ENCODE measurements at places on chromosomes 11 and 22.

GRCh38 chr11:11157185-11157584 lies 195.9 kb downstream of the CSNK2A3 start:
- peak; percentile 49 for DNase-seq

- DNase-seq = peak; percentile 91
These were observed 3.1 kb downstream of the CBX6 start for GRCh38 chr22:38868886-38869381.

GRCh38 chr11:58770166-58770565 lies 38.4 kb upstream of the GLYAT start:
- no peak for DNase-seq

DNA sequence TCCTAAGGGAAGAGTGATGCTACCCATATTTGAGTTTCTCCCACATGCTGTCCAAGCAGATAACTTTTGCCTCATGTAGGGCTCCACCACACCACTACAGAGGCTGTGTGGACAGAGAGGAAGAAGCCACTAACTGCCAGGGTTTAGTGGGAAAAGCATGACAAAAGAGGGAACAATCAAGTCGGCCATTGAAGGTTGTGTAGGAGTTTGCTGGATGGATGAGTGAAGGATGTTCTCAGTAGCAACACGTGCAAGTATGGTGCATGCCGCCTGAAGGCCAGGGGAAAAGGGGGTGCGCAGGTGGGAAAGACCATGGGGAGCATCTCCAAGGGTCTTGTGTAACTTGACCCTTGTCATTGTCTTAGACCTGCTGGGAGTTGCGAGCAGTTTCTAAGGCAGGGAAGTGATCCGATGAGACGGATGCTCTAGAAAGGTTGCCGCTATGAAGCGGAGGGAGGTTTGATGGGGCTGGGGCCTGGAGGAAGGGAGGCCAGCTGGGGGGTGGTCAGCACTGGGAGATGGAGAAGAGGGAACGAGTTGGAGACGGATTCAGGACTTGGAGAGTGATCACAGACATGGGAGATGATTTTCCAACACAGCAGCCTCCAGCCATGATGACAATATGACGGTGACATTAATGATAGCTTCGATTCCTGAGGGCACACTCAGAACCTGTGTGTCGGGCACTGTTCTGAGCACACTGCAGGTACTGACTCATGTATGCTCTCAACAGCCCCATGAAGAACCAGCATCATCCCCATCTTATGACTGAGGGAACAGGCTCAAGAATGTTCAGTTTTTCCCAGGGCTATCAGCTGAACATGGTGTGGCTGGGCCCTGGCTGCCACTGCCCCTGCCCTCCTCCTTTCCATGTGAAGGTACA lies 53.7 kb downstream of the CD6 start:
- DNase-seq = no peak

DNA sequence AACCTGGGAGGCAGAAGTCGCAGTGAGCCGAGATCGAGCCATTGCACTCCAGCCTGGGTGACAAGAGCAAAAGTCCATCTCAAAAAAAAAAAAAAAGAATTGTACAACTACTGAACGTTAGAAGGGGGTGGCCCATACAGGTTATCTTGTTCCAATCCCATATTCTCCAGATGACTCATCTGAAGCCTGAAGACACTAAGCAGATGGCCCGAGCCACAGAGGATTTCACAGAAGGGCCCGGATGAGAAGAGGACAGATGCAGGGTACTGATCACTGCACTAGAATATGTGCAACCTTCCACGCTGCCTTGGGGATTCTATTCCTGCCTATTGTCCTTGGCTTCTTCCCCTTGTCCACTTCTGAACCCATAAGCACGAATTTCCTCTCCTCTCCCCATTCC lies 70.9 kb upstream of the UBASH3B start:
- no peak for DNase-seq

DNA sequence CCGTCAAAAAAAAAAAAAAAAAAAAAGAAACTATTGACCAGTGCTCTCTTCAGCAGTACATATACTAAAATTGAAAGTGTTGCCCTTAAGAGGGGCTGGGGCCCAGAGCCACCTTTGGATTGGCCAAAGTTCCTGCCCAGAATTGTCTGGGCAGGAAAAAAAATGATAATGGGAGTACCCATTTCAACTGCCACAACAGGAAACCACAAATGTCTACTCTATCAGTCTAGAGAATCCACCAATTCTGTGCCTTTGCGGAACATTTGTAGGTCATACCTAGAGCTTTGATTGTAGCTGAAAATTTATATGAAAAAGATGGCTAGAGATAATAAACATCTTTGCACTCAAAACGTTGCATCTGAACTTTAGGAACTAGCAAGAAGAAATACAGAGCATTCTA lies 69.4 kb downstream of the FAM76B start:
- no peak for DNase-seq

- no peak for DNase-seq
These were observed 10.9 kb upstream of the MFNG start for GRCh38 chr22:37497062-37497599.

DNA sequence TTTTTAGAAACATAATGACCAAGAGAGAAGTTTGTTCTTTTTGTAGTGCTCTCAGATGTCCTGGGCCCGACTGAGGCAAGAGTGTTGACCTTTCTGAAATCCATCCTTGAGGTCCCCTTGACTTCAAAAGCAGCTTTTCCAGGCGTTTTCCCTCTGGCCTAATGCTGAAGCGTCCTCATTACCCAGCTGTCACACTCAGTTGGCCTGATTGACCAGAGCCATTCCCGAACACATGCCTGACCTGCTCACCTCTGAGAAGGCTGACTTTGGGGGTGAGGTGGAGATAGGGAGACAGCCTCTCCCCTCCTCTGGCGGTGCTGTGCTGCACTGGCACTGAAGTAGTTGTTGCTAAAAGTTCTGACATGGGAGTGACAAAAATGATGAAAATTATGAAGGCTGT lies 66.9 kb downstream of the ALX4 start:
- no peak for DNase-seq

DNA sequence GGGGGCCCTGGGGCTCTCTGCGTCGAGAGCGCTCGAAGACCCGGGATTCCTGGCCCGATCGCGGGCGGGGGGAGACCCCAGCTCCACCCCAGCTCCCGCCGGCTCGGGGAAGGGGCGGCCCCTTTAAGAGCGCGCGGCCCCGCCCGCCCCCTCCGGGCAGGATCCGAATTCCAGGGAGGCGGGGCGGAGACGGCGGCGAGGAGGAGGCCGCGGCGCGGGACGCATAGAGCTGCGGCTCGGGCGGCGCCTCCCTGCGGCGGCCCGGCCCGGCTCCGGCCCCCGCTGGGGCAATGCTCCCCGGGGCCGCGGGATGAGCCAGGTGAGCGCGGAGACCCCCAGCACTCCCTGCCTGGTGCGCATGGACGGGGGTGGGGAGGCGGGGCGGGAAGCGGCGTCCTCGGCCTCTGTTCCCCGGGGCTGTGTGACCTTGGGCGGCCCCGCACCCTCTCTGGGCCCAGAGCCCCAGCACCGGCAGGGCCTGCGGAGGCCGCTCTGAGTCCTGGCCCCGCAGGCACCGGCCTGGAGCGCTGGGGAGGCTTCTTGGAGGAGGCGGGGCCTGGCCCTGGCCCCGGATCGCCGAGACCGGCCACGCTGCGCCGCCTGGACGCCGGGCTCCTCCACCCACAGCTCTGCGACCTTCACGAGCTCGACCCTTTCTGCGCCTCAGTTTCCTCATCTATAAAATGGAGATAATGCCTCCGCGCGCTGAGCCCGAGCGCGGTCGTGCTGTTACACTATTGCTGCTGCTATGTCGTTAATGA lies 565 bp downstream of the GAS2L1 start:
- DNase-seq = peak; percentile 54

GRCh38 chr11:130237282-130238006 lies 77.3 kb downstream of the ZBTB44 start:
- no peak for DNase-seq

- DNase-seq = no peak
These were observed 134.5 kb upstream of the NAV2 start for GRCh38 chr11:19577976-19578619.

DNA sequence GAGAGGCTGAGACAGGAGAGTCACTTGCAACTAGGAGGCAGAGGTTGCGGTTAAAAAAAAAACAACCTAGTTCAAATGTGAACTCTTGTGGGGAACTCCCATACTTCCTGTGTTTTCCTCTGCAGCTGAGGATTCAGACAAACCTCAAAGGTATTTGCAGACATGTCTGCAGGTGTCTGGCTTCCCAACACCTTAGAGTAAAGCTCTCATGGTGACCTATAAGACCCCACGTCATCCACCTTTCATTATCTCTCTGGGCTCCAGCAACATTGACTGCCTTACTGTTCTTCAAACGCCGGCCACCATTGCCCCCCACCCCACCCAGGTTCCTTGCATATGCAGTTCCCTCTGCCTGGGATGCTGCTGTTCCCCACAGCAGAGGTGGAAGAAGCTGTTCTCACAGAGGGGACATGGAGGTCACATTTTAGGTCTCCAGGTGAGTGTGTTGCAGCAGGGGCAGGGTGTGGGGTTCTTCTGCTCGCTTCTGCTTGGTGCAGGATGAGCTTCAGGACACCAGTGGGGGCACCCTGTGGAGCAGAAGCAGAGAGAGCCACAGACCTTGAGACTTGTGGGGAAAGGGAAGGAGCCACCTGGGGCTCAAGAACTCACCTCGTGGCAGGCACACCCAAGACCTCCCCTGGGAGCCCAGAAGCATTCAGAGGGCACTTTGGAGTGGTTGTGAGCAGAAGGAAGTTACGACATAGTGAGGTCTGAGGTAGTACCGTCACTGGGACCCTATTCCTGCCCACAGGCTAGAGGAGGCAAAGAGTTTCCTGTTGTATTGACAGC lies 203.2 kb downstream of the CSNK2A3 start:
- DNase-seq = no peak

DNA sequence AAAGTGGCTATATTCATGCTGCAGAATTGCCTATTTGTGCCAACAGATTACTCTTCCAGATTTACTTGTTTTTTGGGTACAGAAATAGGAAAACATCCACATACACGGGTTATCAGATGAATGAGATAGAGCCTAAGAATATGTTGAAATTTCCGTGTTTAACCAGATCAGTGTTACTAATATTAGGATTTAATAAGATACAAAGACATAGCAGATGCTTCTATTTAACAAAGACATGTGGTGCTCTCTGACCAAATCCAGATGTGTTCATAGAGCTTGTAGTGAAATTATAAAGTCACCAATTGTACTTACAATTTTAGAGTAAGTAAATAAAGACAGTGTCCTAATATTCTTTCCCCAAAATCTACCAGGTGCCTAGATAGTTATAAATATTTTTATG lies 208.0 kb downstream of the CASP12 start:
- no peak for DNase-seq

- no peak for DNase-seq
These were observed at the start of gene SCARF2 for GRCh38 chr22:20437613-20438426. SCARF2 (minus strand) TSS chr22:20437825; CDS start chr22:20437754, 71 bp downstream.

DNA sequence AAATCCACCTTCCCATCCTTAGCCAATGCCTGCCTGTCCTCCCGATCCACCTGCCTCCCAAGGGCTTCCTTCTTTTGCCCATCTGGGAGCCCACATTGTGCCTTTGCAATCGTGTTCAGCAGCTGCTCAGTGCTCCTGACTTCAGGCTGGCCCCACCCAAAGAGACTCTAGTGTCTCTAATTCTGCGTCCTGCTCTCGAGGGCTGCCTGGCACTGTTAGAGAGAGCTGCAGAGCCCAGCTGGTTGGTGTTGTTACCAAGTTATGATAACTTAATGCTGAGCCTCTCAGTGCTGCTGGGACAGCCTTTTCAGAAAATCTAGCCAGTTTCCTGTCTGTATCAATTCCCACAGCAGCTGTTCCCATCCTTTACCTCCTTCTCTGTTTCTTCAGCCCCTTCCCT lies 69.1 kb downstream of the MICAL2 start:
- DNase-seq = no peak

- no peak for DNase-seq
These were observed 33.9 kb downstream of the MMP20 start for GRCh38 chr11:102591160-102591718.

GRCh38 chr11:93997741-93998140 lies 23.4 kb upstream of the HEPHL1 start:
- no peak for DNase-seq

- DNase-seq = no peak
These were observed 68.6 kb downstream of the BARX2 start for GRCh38 chr11:129444274-129444673.

DNA sequence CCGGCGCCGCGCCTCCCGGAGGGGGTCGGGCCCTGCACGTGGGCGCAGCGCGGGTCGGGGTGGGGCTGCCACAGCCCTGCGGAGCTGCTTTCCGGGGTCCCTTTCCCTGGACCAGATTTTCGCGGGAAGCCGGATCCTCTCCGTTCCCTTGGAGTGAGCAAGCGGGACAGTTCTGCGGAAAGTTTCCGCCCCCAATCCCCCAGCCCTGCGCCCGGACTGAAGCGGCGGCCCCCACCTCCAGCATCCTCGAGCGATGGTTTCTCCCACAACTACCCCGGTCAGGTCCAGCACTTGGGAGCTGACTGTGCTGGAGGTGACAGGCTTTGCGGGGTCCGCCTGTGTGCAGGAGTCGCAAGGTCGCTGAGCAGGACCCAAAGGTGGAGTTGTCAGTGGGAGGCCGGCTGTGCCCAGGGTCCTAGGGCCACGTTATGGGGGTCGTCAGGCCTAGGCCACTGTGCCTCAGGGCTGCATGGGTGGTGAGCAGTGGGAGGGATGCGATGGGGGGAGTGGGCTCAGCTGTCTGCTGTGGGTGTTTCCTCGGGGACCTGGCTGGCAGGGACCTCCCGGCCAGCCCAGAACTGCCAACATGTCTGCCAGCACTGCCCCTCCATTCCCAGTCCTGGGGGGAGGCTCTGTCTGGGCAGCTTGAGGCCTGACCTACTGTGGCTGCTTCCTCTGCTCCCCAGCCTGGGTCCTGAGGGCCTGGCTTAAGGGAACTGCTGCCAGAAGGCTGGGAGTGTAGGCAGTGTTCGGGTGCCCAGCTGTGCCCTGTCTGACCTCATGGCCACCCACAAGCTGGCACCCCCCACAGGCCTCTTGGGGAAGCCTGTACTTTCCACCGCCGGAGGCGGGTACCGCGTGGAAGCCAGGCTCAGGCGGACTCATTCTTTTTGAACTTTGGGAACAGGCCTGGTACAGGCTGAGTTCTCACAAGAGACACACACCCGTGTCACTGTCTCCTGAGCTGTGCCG lies 726 bp downstream of the ST3GAL4 start:
- DNase-seq = peak; percentile 38

DNA sequence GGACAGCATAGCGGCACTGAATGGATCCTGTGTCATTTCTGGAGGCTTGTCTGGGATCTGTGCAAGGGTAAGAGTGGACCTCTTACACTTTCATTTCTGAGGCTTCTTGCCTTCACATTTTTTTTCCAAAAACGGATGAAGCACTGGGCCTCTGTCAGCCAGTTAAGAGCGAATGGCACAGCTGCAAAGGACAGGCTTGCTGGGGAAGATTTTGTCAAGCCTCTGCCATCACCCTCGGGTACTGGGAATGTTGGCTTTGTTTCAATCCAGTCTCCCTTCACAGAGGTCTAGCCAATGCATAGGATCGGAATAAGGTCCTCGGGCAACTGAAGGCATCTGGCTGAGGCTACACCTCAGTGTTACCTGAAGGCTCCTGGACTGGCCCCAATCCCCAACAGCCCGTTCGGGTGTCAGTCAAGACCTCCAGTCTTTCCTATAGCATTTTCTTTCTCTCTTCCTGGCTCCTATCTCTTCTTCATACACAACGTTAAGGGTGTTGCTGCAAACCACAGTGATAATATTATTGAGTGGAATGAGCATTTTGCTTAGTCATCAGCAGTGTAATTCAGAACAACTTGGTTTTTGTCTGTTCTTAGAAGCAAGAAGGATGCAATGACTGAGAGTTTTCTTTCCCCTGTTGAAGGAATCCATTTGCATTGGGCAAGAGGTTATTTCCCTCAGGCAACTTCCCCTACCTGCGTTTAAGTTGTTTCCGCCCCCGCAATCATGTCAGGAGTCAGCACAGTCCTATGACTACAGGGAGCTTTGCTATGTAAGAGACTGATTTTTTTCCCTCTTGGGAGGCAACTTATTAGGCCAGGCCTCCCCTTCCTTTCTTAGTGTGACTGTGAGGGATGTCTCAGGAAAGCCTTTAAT lies 22.8 kb downstream of the NPAT start:
- DNase-seq = peak; percentile 74
